ENCODE measurements at places on chromosomes 2 and 18.

DNA sequence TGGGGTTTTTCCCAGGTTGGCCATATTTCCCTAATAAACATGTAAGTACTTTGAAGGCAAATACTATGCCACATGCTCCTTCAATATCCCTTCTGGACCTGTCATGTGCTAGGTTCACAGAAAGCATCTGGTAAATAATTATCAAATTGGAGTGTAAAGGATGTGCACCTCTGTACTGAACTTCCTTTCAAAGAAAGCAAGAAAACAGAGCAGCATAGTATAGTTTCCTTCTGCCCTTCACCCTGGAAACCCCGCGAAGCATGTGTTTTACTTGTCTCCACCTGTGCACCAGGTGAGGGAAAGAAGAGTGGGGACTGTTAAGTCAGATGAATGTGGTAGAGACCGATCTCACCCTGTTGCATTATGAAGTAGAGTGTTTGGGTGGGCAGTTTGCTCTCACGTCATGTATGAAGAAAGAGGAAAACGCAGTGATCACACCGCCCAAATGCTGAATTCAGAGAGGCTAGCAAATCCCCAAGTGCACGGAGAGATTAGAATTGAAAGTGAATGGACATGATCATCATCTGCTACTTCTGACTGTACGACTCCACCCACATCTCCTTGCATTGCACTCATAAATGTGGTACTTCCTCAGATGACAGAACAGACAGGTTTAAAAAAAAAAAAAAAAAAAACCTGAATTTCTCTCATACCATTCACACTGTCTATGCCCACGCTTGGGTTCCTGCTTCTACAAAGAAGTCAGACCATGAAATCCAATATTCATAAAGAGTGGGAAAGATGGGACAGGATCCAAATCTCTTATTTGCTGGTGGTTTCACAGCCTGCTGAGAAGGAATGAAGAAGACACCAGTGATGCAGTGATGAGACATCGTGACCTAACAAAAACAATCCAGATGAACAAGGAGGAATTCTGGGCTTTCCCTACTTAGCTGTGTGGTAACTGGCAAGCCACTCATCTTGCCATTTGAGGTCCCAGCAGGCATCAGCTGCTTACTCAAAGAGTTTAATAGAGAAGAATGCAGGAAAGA lies 448.6 kb downstream of the BCL11A start:
- no peak for DNase-seq

GRCh38 chr2:217609952-217610351 lies 392.8 kb downstream of the TNS1 start:
- no peak for DNase-seq

DNA sequence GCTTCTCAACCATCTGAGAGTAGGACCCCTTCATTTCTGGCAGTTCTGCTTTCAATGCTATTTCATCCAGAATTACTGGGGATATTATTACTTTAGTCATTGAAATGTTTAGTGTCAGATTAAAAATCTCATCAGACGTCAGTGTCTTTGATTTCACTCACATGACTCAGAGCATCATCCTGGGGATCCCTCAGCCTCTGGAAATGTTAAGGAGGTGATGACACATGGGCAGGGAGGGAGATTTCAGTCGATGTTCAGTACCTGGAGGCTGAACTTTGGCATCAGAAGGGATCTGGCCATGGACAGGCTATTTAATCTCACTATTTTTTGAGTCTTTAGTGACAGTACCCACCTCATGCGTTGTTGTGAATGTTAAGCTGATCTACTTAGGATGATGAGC lies 39.1 kb downstream of the OSBPL6 start:
- no peak for DNase-seq

DNA sequence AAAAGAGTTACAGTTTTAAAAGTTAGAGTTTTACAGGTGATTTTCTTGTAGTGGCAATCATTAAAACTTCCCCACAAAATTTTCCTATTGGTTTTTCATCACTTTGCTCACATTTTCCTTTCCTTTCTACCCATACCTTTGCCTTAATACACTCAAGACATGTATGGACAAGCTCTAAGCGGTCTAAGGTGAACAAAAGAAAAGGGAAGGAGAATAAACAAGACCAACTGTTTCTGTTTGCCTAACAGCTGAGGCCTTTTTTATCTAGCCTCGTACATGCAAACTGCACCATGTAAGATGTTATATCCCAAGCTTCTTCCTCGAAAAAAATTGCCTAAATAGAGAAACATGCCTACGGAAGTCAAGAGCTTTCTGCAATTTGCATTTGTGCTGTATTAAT lies 33.9 kb upstream of the TBC1D8 start:
- DNase-seq, result no peak

DNA sequence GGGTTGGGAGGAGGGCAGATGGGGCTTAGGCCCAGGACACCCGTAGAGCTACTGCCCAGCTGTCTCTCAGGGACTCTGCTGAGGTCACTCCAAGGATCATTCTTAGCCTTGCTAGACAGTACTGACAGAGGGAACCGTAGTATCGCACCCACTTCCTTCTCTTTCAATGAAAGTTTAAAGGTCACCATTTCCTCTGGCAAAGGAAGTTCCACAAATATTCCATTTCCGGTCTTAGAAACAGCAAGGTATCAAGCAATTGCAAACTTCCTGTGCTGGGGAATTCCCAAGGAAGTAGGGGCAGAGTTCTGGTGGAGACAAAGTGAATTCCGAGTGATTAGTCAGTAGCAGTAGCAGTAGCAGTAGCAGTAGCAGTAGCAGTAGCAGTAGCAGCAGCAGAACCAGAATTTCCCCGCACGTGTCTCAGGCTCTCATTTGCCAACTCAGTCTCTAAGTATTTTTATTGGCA lies 24.7 kb downstream of the IL1B start:
- no peak for DNase-seq

- DNase-seq, result peak; percentile 79
These were observed 13.3 kb upstream of the MTIF2 start for GRCh38 chr2:55282110-55282917.

- DNase-seq, result no peak
These were observed 32.1 kb upstream of the ZNF638 start for GRCh38 chr2:71299507-71299906.

DNA sequence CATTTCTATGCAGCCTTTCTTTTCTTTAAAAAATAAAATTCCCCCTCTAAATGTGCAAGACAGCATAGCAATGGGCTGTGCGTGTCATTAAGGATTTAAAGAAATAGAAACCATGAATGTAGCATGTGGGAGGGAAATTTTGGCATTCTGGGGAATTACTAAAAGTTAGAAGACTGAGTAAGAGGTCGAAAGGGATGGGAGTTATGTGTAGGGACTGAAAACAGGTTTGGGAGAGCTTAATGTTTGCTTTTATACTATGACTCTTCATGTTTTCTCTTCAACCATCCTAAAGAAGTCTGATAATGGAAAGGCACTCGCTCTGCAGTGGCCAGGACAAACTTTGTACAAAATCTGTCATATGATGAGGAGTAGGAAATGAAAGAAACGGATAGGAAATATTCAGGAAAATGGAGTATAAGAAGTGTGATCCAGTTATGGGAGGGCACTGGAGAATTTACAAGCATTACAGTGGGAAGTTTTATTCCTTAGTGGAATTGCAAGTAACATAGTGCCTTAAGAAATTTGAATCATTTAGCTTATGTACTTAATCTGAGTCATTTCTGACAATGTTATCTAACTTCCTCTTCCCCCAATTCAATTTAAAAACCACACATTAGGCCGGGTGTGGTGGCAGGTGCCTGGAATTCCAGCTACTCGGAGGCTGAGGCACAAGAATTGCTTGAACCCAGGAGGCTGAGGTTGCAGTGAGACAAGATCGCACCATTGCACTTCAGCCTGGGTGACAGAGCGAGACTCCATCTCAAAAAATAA lies 20.6 kb downstream of the TMEM87B start:
- DNase-seq, result no peak

GRCh38 chr18:59885579-59886163 lies 14.1 kb upstream of the PMAIP1 start:
- DNase-seq, result no peak

GRCh38 chr2:164522561-164522981 lies 98.7 kb downstream of the GRB14 start:
- DNase-seq, result no peak

- no peak for DNase-seq
These were observed 61.4 kb downstream of the CPS1 start for GRCh38 chr2:210617732-210618330.

DNA sequence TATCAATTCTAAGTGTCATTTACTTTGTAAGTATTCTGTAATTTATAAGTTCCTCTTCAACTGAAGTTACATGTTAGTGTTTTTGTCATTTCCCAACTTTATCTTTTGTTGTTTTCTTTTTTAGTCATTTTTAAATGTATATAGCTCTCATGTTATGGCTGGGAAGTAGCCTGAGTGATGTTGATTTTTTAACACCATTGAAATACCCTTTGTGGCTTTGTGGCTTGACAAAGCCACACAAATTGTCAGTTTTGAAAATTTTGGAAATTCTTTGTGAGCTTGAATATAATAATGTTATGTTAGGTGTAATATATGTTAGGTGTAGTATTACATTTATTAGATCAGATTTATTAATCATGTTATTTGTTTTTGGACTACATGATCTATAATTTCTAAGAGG lies 16.7 kb downstream of the DNAJC10 start:
- DNase-seq, result no peak

GRCh38 chr18:48590678-48591077 lies 51.8 kb downstream of the CTIF start:
- no peak for DNase-seq

- DNase-seq, result no peak
These were observed 60.0 kb upstream of the LRP1B start for GRCh38 chr2:142190805-142191204.

DNA sequence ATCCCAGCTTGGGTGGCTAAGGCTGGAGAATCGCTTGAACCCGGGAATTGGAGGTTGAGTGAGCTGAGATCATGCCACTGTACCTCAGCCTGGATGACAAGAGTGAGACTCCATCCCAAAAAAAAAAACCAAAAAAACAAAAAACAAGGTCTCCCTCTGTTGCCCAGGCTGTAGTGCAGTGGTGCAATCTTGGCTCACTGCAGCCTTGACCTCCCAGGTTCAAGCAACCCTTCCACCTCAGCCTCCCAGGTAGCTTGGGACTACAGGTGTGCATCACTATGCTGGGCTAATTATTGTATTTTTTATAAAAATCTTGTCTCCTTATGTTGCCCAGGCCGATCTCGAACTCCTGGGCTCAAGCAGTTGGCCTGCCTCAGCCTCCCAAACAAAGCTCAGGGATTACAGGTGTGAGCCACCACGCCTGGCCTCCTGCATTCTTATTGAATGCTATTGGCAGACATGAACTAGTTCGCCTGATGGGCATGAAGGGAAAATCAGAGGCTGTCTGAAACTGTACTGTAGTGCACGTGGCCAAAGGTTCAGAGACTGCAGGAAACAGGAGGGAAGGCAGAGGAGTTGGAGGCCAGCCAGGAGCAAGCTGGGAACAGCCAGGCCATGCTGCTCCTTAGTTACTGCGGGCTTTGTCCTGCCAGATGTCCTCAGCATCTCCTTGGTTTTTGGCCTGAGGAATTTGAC lies 16.0 kb upstream of the ASXL2 start:
- no peak for DNase-seq

GRCh38 chr18:55988537-55988936 lies 400.5 kb upstream of the TCF4 start:
- no peak for DNase-seq

GRCh38 chr2:113253453-113253852 lies 25.3 kb downstream of the PAX8 start:
- no peak for DNase-seq

GRCh38 chr2:85353876-85354285 lies 447 bp downstream of the RETSAT start:
- DNase-seq, result peak; percentile 1

Data from stimulated activated CD8-positive, alpha-beta memory T cell treated with anti-CD3 and anti-CD28 coated beads, Interleukin-12 subunit alpha, Interleukin-12 subunit beta, amount 100 ng/mL, for 1 hour (primary cell).